ENCODE measurements at places on chromosomes 6 and 20.

DNA sequence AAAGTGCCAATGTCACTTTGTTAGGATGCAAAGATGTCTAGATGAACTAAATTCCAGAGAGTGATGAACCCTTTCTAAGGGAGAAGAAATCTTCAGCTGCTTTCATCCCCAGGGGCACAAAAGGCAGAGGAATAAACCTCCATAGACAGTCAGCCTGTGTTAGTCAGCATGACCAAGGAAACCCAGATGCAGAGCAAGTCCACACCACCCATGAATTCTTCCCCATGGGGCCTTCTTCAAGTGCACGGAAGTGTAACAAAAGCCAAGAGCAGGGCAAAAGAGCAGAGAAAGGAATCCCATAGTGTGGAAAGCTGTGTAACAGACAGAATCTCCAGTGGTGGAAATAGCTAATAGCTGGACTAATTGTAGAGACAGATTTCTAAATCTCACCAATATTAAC, 50.0 kb downstream of the DCDC2 start:
- DNase-seq = no peak

DNA sequence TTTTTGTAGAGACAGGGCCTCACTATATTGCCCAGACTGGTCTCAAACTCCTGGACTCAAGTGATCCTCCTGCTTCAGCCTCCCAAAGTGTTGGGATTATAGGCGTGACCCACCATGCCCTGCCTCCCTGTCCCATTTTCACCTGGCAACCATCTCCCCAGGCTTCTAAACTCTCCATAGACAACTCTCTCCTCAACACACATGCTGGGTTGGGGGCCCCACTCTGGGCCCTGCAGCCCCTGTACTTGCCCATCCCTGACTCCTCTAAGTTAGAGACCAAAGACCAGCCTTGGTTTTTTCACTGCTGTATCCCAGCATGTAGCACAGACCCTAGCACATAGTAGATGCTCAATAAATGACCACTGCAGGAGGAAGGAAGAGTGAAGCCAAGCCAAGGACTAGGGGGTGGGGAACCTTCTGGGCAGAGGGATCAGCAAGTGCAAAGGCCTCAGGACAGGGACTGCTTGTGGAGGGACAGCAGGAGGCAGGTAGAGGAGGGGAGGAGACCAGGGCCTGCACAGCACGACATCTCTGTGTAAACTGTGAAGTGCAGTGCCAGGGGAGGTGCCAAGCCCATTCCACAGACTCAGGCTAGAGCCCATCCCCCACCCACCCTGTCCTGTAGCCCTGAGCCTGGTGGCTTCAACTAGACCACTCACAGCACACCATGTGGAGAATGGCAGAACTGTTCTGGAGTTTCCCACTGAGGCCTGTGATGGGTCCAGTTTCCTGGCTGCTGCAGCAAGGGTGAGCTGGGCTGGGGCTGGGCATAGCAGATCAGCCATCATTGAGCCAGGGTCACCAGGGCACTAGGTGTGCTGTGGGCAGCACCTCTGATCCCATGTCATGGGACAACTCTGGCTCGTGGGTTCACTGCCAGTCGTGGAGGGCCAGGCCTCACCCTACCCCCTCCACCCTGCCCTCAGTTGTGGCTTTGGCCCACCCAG, 3.4 kb upstream of the SRC start:
- DNase-seq = no peak

- DNase-seq = peak; percentile 53
Measured at GRCh38 chr6:157034436-157035230, 257.5 kb downstream of the ARID1B start.

- no peak for DNase-seq
Measured at GRCh38 chr6:36875250-36875633, 639 bp upstream of the PPIL1 start.

- no peak for DNase-seq
Measured at GRCh38 chr20:52736507-52736906, 235.7 kb upstream of the TSHZ2 start.

DNA sequence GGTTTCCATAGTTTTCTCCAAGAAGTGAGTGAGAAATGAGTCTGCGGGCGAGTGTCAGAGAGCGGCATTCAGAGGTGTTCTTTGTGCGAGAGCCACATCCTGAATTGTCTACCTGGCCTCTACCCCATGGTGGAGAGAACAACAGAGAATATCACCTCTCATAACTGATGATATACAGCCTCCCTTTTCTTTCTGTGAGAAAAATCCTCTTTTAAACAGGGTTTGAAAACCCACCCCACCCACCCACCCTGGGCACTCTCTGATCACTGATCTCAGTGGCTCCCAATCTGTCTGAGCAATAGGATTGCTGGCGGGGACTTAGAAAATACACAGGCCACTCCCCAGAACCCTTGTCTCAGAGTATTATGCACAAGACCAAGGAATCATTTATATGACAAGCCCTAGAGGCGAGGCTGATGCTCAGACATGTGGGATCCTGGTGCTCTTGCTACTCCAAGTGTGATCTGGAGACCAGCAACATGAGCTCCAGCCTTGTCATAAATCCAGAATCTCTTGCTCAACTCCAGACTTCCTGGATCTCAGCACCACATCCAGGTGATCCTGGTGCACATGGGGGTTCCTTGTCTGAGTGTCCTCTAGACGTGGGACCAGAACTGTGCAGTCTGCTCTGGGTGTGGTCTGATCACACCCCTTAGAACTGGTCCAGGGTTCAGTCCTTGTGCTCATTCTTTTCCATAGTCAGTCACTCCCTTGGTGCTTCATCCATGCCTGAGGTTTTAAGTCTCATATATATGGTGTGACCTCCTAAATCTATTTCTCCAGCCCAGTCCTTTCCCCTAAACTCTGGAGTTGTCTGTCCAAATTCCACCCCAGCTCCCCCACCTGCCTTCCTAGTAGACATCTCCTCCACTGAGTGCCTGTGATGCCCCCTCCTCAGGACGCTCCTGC, 5.3 kb downstream of the HLA-B start:
- no peak for DNase-seq

DNA sequence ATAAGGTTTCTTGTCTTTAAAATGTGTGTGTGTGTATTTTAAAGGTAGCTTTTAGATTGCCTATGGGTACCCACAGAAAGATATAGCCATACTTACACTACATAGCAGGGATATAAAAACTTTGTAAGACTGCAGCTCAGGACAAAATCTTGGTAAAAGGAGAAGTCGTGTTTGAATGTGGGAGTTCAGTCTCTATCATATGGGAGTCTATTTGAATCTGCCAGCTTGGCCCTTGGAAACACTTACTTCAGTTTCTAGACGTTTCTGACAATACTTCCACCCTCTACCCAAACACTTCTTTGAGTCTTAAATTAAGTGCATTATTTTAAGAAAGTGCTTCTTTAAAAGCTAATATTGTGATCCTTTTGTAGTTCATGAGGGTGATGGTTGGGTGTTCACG, 155.7 kb downstream of the CARMIL1 start:
- no peak for DNase-seq

DNA sequence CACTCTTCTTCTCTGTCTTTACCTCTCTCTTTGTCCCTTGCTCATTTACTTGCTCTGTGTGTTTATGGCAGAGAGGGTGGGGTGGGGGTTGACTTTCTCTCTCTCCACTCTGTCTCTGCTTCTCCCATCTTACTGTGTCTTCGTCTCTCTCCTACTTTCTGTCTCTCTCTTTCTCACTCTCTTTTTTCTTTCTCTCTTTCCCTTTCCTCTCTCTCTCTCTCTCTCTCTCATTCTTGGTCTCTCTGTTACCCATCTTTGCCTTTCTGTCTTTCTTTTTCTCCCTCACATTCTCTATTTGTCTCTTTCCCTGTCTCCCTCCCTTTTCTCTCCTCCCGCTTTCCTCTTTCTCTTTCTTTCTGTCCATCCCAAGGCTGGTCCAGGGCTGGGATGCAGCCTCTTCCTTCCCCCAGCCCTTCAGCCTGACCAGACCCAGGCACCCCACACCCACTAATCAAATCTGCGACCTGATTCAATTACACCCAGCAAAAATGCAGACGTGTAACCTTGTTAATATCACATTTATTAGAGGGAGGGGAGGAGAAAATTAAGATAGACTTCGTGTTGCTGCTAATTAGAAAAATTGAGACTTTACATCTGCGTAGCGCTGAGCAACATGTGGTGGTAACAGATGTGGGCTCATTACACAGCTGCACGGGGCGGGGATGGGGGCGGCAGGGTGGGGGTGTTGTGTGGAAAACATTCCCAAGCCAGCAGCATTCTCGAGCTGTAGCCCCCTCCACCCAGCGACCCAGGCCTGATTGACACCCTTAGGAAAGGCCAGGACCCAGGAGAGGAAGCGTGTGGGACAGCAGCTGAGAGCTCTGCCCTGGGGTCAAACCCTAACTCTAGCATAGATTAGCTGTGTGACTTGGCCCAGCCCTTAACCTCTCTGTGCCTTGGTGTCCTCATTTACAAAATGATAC, 124.9 kb upstream of the MAFB start:
- no peak for DNase-seq

DNA sequence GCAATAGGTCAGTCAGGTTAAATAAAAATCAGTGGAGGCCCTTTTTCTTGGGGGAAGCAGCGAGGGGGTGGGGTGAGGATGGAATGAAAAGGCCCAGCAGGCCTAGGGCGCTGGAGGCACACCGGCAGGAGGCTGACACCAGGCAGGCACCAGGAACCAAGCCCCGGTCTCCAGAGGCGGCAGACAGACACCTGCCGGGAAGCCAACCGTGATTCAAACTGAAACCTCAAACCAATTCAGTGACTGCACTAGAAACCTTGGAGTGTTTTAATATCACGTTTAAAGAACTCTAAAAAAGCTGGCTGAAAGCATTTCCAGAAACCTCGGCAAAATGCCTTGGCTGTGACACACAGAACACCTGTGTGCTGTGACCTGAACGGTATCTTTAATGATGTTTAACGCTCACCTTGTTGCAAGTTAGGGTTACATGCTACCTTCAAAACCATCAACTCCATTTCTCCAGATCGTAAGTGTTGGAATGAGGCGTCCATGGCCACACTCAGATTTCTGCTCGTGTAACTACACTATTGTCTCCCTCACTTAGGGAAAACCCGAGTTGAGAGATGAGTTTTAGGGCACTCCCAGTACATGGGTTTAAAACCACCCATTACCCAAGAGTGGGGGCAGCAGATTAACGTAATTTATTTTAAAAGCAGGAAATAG, 27.2 kb downstream of the DIDO1 start:
- no peak for DNase-seq

DNA sequence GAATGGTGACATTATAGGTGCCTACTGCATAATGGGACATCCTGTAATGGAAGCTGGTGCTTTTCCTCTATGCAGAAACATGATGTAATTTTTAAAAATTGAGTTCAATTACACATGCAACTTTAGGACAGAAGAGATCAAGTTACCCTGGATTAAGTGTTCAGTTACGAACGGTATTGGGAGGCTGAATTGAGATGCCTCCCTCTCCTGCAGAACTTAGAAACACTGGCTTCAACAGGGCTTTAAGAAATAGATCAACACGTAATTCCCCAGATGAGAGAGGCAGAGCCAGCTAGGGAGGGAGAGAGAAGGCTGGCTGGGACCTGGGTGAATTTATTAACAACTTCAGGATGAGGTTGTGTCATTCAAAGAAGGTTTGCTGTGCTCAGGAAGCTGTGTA, 232.8 kb downstream of the CDH26 start:
- DNase-seq = no peak

- no peak for DNase-seq
Measured at GRCh38 chr6:54285595-54285994, 22.6 kb upstream of the TINAG start.

DNA sequence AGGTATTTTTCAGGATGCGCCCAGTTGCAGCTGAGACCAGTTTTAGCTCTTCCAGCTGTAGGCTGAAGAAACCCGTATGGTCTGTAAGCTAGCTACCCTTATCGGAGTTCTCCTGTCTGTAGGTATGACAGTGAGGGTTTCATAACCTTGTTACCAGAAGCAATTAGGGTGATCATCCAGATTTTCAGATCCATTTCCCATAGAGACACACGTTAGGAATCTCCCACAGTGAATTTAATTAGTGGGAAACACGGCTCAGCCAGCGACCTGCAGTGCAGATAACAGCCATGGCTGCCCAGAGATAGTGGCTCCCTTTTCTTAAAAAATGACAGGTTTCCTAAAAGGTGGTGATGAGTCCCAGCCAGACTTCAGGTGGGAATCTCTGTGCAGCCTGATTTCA, 111.1 kb downstream of the BTBD3 start:
- DNase-seq = no peak

DNA sequence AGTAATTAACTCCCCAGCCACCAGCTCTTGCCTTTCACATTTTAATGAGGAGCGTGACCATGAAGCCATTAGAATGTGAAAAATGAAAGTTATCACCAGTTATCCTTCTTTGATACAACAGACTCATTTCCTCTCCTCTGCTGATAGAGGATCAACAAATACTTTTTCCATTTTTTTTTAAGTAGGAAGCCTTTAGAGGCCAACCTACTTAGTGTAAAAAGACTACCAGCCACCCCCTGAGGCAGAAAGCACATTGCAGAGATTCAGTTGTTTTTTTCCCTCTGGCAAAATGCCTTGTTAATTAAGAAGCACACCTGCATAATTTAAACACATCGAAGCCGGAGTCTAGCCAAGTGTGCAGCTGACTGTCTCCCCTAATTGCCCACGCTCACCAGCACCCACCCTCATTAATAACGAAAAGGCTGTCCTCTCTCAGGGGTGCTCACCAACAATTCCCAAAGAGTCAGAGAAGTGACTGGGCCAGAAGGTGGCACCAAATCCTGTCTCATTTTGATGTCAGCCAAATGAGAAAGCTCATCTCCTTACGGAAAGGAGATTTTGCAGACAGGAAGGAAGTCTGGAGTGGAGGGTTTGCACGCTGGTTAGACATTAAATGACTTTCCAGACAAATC, 60.9 kb upstream of the MC3R start:
- DNase-seq = peak; percentile 43

- DNase-seq = no peak
Measured at GRCh38 chr20:1304710-1305515, 24.0 kb downstream of the SDCBP2 start.

GRCh38 chr6:167706313-167707109, 120.2 kb upstream of the AFDN start:
- no peak for DNase-seq

DNA sequence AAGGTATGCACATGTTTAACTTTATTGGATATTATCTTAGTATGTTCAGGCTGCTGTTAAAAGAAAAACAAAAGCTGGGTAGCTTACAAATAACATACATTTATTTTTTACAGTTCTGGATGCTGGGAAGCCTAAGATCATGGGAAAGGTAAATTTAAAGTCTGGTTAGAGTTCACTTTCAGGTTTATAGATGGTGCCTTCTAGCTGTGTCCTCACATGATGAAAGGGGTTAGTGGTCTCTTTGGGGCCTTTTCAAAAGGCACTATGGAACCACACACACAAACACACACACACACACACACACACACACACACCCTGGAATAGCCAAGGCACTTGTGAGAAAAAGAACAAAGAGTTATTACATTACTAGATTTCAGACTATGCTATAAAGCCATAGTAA, 805.8 kb upstream of the GJE1 start:
- no peak for DNase-seq

Measured in NCI-H1436 (cell line).